Activated T-cell treated with anti-CD3 and anti-CD28 coated beads, Interleukin-2, amount 50 U/mL, for 48 hours (primary cell): ENCODE measurements at places on chromosomes 11 and 22.

- no peak for DNase-seq
These were observed 100.7 kb upstream of the SEZ6L start for GRCh38 chr22:26068571-26068970.

DNA sequence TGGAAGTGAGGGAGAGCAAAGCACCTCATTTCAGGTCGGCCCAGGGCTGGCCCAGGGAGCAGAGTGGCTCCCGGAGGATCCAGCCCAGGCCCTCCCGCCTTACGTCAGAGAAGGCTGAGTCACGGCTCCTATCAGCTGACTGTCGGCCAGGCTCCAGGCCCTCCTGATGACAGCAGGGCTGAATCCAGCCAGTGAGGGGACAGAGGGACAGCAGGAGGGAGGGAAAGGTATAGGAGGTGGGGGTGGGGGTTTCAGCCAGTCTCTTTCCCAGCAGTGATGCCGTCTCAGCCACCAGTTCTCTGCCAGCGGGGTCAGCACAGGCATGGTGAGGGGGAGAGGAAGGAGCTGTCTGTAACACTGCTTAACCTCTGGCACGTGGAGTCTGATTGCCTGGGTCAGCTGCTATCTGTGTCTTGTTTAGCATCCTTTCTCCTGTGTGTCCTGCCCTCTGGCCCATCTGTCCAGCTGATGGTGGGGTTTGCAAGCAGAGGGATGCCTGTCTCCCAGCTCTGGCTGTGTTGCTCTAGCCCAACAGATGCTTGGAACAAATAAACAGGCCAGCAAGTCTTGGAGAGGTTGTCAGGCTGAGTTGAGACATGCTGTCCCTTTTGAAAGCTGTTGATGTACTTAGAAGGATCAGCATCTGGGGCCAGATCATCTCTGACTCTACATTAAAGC, 74.0 kb downstream of the ADAMTS15 start:
- DNase-seq, result no peak

- DNase-seq, result no peak
These were observed 9.6 kb upstream of the EIF3D start for GRCh38 chr22:36538529-36538928.

GRCh38 chr11:102452461-102453301, at the start of gene TMEM123:
Gene TMEM123 (minus strand): TSS chr11:102452765. CDS start chr11:102452623, 142 bp downstream.
- peak; percentile 92 for DNase-seq

DNA sequence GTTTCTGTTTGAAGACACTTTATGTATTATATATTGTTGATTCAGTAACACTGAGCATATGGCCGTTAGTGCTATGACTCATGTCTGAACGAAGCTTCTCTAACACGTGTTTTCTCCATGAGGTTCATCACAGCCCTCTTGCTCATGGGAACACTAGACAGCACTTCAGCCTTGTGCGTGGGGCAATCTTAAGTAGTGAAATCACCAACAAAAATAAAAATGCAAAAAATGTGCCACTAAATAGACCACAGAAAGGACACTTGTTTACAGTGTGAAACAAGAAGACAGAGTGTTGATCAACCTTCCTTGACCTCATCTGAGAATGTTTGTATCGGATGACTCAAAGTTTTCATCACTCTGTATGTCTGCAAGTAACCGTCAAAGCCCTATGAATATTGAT, 94.5 kb downstream of the FDX1 start:
- no peak for DNase-seq

- no peak for DNase-seq
These were observed 28.2 kb downstream of the SIK3 start for GRCh38 chr11:117070016-117070415.

GRCh38 chr11:60973699-60974098, 2.2 kb downstream of the CD6 start:
- peak; percentile 66 for DNase-seq

- no peak for DNase-seq
These were observed 118.4 kb downstream of the TEAD1 start for GRCh38 chr11:12792590-12792989.

- DNase-seq, result peak; percentile 19
These were observed 124.3 kb downstream of the TRIM29 start for GRCh38 chr11:120013325-120014250.

DNA sequence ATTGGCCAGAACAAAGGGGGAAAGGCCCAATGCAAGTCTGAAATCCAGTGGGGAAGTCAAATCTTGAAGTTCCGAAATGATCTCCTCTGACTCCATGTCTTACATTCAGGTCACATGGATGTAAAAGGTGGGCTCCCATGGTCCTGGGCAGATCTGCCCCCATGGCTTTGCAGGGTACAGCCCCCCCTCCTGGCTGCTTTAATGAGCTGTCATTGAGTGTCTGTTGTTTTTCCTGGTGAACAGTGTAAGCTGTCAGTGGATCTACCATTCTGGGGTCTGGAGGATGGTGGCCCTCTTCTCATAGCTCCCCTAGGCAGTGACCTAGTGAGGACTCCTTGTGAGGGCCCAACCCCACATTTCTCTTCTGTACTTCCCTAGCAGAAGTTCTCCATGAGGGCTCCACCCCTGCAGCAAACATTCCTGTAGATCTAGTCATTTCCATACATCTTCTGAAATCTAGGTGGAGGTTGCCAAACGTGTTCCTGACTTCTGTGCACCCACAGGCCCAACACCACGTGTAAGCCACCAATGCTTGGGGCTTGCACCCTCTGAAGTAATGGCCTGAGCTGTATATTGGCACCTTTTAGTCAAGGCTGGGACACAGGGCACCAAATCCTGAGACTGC, 9.3 kb downstream of the CARD18 start:
- DNase-seq, result no peak
